ENCODE measurements at places on chromosomes 6 and 20.

DNA sequence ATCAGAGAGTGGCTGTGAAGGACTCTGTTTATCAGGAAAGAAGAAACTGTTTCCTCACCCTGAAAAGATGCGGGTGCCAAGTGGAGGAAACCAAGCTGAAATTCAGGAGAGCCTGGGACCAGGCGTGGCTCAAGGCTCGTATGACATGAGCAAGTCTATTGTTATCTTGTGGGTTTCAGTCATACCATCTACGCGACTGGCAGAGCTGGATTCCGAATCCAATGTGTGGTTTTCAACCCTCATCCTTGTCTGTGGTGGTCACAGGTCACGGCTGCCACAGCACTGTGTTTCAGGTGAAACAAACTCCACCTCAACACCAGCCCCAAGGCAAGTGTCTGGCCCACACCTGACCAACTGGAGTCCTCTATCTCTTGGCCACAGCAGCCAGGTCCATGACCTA lies 9.1 kb downstream of the MC3R start:
- no peak for DNase-seq

DNA sequence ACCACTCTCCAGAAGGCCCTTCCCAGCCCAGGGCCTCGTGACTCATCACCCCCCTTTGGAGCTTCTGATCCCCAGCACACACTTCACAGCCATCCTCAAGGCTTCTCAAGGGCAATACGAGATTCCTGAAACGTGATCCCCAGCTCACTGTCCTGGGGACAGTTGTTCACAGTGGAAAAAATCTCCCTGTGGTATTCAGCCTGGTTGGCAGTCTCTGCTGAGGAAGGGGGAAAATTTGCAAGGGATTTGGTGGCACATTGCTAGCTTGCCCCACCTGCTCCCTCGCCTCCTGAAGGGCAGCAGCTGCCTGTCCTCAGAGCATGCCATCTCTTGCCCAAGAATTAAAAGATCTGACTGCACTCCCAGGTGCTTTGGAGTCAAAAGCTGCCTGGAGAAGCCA lies 20.7 kb upstream of the PKHD1 start:
- DNase-seq, result no peak

GRCh38 chr20:38554986-38555385 lies 26.0 kb upstream of the ADIG start:
- no peak for DNase-seq

- no peak for DNase-seq
Measured at GRCh38 chr20:22515264-22515663, 69.1 kb downstream of the FOXA2 start.

DNA sequence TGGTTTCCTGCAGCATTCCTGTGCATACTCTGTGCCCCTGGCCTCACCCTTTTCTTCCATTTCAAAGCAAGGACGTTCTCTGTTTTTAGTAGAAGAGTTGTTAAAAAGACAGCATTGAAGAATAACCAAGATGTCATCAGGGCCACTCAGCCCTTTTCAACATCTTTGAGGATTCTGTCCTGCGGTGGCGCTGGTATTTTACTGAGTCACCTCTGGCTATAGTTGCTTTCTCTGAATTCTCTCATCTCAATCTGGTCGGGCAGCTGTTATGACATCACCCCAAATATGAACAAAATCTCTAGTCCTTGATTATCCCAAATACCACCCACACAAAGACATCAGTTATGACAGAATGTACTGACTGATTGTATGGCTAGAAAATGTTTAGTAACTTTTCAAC lies 204.2 kb downstream of the GRIK2 start:
- DNase-seq, result no peak

DNA sequence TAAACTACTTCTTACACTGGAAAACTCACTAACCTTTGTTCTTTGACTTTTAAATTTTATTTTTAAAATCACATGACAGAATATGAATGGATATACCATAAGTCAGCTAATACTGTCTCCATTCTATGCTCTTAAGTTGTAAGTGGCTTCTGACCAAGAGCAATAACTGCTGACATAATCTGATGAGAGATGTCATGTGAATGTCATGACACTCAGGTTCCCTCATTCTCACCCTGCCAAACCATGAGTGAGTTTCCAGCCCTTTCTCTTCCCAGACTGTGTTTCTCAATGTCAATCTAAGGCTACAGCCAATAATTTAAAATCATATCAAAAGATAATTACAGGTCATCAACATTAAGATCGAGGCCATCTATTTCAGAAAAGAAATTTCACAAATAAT lies 39.7 kb downstream of the KIF16B start:
- DNase-seq, result no peak

GRCh38 chr6:111792241-111792640 lies 81.0 kb downstream of the FYN start:
- DNase-seq, result no peak

DNA sequence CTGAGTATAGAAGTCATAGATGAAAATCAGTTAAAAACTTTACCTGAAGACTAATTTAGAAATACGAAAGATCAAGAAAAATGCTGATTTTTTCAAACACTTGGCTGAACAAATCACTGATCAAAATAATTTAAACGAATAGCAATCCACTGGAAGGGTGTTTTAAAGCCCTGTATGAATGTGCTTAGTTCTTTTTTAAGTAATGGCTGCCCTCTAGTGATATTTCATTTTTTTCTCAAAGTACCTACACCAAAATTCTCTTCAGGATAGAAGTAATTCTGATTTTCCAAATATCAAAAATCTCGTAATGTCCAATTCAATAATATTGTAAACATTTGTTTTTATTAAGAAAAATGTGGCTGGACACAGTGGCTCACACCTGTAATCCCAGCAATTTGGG lies 32.5 kb downstream of the AKAP7 start:
- DNase-seq, result no peak

DNA sequence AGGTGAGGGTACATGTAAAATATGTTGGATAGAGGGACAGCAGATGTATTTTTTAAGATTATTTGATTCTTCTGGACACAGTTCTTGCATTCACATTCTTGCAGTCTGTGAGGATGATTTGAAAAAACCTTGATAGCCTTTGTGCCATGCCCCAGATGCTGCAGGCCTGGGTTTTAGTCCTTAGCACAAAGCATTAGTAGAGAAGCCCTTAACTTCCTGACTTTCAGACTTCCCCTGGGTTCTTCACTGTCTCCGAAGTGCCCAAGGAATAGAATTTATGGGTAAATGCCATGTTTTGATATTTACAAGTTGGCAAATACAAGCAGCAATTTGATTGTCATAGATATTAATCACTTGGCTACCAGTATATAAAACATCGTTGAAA lies 67.6 kb upstream of the SUPT3H start:
- no peak for DNase-seq
